Karpas-422 (cell line): ENCODE measurements at places on chromosomes 6 and 20. TPM values are rescaled to one million over a fixed set of nuclear protein-coding genes. Genes with fewer than 3 reads are reported as not detected.

DNA sequence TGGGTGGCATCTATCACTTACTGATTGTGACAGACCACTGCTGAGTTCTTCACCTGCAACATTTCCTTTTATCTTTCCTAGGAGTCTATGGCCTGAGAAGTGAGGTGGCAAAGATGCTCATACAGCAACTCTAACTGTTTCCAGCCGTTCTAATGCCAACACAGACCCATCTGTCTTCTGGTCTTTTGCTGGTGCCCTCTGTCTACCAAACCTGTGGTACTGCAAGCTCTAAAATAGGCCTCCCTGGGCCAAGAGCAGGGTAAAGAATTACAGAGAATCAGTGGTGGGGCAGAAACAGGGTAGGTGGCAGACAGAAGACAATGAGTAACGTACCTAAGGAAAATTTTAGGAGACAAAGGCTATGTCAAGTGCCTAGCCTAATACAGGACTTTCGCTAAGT is 611.0 kb upstream of the FLRT3 start:
- no peak for DNase-seq

GRCh38 chr6:2765896-2766766 is 938 bp downstream of the WRNIP1 start:
- DNase-seq, result peak; percentile 73

GRCh38 chr6:34697904-34698559 is 1.5 kb upstream of the ILRUN start:
- DNase-seq, result no peak

- DNase-seq, result no peak
These were observed 181.4 kb downstream of the SIM1 start for GRCh38 chr6:100283285-100283684.

GRCh38 chr6:46734867-46735719 is at the start of gene PLA2G7:
TSS of gene PLA2G7 (minus strand) at chr6:46735375. CDS start at chr6:46722891, 12,484 bp downstream.
- no peak for DNase-seq

GRCh38 chr6:32432050-32432450 is 7.6 kb upstream of the HLA-DRA start:
- peak; percentile 75 for DNase-seq

DNA sequence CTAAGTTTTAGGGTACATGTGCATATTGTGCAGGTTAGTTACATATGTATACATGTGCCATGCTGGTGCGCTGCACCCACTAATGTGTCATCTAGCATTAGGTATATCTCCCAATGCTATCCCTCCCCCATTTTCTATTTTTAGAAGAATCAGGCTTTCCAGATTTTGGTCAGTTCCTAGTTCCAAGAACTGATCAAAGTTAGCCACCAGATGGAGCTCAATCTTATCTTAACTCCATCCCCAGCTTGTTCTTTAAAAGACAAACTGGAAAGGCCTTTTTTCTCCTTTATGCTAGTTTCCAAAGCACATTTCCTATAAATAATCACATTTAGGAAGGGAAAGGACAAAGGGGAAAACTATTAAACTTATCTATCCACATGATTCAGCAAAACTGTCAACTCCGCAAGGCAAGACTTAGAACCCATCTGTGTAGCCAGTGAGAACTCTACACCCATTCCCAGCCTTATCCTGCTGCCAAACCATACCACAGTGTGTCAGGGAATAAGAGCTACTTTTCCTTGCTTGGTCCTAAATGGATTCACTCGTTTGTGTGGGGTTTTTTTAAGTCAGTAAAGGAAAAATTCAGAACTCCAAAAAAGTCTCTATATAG is 22.8 kb upstream of the KHDC1 start:
- DNase-seq, result peak; percentile 48

GRCh38 chr6:30752157-30752927 is 8.0 kb upstream of the IER3 start:
- DNase-seq, result peak; percentile 32

DNA sequence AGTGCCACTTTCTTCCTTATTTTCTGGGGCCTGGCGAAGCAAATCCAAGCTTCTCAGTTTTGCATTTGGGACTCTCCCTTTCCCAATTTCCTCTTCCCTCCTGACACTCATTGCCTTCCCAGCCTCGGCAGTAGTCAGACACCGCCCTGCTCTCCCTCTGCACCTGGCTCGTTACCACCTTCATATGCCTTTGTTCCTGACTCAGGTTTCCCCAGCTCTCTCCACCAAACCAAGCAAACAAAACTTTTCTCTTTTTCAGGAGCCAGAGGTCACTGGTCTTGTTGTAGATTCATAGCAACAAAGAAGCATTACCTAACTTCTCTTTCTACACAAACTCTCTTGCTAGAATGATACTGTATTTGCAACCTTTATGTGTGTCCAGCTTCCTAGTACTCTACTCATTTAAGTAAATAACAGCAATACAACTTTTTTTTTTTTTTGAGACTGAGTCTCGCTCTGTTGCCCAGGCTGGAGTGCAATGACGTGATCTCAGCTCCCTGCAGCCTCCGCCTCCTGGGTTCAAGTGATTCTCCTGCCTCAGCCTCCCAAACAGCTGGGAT is 9.0 kb upstream of the ZC3H12D start:
- DNase-seq, result no peak

GRCh38 chr6:161985876-161986423 is 712.1 kb upstream of the AGPAT4 start:
- DNase-seq, result no peak

- DNase-seq, result no peak
These were observed 28.4 kb downstream of the ARHGAP40 start for GRCh38 chr20:38629979-38630378.

DNA sequence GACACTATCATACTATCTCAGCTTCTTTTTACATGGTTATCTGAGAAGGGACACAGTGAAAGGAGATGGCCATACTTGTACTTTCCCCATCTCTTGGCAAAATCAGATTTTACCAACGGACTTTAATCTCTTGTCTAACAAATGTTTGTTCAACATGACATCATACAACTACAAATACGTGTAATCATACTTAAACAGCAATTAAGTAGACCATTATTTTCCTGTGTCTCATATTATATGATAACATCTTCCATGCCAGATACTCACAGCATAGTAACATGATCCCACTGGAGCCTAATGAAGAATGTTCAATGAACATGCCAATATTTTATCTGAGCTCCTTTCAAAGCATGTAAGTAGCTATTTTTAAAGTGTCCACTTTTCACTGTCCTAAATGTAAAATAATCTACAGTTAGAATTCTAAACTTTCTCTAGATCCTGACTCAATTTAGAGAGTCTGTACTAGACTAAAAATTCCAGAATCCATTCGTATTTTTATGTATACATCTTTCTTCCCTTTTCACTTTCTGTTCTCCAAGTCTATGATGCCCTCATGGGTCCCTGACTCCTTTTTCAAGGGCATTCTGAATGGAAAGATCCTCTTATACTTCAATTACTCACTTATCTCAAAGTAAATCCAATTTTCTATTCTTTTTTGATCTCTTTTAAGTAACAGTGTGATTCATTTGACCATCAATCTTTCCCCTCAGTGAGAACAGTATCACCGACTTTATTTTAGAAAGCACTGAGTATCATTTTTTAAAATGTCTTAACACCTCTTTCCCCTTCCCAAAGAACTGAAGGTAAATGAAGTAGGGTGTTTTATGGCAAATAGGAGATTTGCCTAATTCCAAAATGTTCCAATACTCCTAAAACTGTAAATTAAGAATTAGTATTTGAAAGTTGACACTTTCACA is 133.5 kb downstream of the CDK19 start:
- no peak for DNase-seq

- DNase-seq, result no peak
These were observed 206.6 kb downstream of the DLL1 start for GRCh38 chr6:170084166-170084730.

GRCh38 chr20:24007073-24007595 is 18.6 kb upstream of the GGTLC1 start:
- no peak for DNase-seq

DNA sequence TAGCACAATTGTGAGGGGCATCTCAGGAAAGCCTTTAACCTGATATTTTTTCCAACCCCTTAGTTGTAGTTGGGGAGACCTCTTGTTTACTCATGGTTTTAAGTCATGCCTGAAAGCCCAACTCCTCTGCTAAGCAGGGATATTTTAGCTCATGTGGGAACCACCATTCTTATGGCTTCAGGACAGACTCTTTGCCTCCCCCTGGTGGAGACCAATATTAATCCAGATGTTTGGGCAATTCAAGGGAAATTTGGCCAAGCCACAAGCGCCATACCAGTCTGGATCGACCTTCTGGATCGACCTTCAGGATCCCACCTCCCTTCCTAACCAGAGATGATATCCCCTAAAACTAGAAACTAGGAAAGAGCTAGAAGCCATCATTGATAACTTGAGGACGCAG is 211.2 kb downstream of the C6orf118 start:
- peak; percentile 61 for DNase-seq

- DNase-seq, result no peak
These were observed 8.9 kb downstream of the CD164 start for GRCh38 chr6:109373331-109373730.

DNA sequence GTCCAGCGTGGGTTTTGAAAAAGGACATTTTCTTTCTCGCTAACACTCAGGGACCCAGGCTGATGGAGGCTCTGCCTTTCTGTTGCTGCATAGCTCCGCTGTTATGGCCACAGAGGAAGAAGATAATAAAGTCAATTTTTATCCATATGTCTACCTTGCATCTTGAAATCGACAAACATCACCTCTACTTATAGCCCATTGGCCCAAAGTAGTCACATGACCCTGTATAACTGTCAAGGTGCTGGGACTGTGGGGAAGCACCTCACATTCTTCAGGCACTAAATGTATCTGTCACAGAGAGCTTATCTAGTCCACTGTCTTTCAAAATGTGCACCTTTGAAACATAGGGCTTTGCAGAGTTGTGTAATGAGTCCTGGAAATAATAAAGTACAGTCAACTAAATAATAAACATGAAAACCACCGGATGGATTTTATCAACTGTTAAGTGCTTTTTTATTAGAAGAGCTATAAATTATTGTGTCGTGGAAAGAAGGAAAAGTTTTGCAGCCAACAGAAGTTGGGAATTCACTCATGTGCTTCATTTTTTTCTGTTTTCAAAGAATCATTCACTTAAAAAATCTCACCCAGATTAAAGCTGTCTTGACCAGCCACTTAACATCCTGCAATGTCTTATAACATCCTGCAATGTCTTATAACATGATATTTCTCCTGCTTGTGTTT is 47.7 kb upstream of the RCAN2 start:
- DNase-seq, result no peak

DNA sequence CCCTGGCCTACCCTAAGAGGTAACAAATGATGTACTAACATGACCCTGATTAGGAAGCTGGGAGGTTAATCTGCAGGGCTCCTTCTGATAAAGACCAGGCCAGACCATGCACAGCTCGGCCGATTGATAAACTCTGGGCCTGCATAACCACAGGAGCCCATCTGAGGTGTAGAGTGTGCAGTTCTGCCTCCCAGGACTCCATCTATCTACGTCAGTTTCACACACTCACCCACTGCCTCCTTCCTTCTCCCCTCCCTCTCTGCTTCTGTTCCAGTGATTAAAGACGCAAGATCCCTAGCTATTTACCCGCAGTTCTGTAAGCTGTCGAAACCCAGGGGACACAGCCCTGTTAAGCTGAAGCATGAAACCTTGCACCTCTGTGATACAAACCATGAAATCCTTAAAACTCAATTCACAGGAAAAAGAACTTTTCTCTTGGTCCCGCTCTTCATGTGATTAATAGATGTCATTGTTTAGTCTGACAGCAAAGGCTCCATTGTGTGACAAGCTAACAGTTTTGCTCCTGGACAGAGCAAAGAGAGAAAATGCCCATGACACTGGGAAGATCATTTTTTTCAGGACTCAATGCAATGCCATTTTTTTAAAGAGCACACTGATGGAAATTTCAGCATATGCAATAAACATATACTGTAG is 470.6 kb downstream of the MAFB start:
- no peak for DNase-seq

DNA sequence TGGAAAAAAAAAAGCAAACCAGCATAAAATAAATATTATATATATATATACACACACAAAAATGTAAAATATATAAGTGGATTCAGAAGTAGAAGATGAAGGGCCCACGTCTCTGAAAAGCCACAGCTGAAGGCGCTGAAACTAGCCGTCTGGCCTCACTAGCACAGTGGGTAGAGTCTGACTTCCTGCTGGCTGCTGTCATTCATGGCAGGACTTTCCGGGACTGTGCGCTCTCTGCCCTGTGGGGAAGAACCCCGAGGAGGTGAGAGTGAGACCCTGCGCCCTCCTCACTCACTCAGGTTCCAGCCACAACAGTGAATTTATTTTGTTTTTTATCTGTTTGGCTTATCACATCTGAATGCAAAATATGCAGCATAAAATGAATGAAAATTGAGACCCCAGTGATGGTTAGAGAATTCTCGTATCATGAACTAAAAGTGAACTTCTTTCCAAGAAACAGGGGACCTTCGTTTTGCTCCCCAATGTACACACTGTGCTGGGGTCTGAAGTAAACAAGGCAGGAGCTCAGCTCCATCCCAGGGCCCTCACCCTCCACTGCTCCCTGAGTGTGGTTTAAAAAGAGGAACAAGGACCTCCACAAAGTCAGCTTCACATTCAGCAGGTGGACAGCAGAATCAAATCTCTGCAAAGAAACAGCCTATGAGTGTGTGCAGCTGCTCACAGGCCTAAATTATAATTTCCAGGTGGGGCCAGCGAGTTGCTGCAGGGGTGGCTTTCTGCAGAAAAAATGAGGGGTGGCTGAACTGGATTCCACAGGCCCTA is 1.3 kb upstream of the RAMACL start:
- DNase-seq, result peak; percentile 93

DNA sequence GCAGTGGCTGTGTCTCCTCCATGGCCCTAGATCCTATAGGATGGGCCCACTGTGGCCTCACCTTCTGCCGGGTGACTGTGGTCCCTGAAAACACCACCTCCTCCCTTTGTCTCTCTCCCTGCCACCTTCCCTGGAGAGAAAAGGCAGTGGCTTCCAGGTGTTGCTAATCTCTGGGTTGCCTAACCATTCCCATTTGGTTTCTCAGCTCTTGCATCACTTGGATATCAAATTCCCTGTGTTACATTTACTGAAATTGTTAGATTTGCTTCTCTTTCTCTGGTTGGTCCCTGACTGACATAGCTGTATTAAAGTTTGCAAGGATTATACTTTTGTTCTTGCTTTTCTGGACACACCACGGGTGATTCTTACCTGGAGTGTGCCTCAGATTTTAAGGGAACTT is 9.3 kb upstream of the ZFP64 start:
- no peak for DNase-seq

DNA sequence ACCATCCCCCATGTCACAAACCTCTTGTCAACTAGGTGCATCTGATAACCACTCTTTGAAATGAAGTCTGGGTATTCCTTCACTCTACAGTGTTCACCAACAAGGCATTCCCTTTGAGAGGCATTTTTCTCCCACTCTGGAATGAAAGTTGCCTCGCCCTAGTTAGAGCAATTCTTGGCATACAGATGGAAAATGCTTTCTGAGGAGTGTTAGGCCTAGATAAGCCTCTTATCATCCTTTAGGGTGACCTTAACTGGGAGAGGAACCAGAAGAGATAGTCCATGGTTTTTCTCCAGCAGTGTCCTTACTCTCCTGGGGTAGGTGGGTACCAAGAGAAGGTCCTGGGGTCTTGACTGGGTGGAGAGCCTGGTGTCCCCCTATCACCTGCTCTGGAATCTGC is 14.8 kb downstream of the CLIC5 start:
- no peak for DNase-seq

LY86 gene
- 102 and 187 TPM in 2 replicates for total RNA-seq

DEFB132 gene
- total RNA-seq, result 0.22 TPM in 1 of 2 replicates, not detected in the other

BACH2 gene
- total RNA-seq, result 1.4 and 3.2 TPM in 2 replicates

C20orf141 gene
- total RNA-seq, result not detected in 2 replicates

ZNF133 gene
- total RNA-seq, result 15.2 and 19.5 TPM in 2 replicates

MBOAT1 gene
- total RNA-seq, result not detected in 2 replicates

DDO gene
- not detected in 2 replicates for total RNA-seq
